Left cardiac atrium (tissue), 4 donors: ENCODE measurements at places on chromosomes 3 and 15. TPM values are rescaled to one million over a fixed set of nuclear protein-coding genes. Genes with fewer than 3 reads are reported as not detected.

- DNase-seq, result peak; percentile 42
These were observed 544 bp upstream of the TIMMDC1 start for GRCh38 chr3:119497820-119498185.

DNA sequence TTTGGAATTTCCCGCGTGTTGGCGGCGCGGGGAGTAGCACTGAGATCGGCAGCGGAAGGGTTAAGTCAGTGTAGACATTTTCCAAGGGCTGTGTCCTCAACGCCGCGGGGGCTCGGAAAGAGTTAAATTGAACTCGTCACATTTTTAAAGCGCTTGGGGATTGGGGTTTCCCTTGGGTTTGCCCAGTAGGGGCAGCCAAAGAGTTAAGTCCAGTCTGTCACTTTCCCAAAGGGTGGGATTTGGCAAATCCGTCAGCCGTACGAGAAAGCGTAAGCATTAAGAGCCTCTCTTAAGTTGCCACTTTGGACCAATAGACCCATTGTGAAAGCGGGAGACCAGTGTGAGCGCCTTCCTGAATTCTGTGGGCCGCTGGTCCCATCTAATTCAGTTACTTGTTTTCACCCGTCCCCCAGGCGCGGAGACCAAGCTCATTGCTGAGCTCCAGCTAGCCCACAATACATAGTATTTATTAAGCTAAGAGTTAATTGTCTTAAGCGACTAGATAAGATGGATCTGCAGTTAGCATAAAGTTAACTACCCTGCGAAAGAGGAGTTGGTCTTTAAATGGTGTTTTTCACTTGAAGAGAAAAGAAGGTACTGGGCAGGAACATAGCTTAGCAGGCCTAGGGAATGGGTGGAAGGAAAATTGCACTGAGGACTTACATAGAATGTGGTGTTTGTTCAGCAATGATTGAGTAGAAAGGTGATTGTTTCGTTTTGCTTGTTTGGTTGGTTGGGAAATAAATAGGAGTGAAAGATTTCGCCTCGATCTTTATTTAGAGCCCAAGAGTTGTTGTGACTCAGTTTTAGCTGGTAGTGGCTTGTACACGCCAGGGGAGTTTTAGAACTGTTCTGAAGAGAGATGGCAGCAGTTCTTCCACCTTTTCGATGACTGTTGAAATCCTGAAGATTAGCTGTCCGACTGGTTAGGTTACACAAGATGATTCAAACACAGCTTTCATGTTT, 932 bp downstream of the ARL8B start:
- peak; percentile 54 for DNase-seq

DNA sequence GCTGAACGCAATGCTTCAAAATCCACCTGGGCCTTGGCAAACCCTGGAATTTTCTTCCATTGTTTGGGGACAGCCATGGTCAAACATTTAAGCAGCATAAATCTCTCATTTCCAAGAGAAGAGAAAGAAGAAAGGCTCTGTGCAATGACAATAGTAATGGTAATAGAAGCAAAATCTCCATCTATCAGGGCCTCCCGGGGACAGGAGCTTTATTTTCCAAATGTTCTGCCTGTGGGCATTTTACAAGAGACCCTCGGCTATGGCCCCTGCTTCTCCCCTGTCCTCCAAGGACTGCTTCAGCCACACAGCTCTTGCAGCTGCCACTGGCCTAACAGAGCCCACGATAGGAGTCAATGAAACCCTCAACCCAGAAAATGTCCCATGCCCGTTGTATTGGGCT, 12.7 kb upstream of the FAM240A start:
- DNase-seq, result no peak

GRCh38 chr3:72473156-72473555, 375.1 kb downstream of the SHQ1 start:
- DNase-seq, result no peak

GRCh38 chr15:41847981-41848380, 9.3 kb downstream of the PLA2G4B start:
- no peak for DNase-seq

- DNase-seq, result peak; percentile 83
These were observed 853 bp downstream of the TEX264 start for GRCh38 chr3:51671734-51672475.

- DNase-seq, result no peak
These were observed 27.0 kb downstream of the NSMCE3 start for GRCh38 chr15:29242456-29243242.

GRCh38 chr15:74318376-74319137, 48.9 kb downstream of the CYP11A1 start:
- DNase-seq, result no peak

DNA sequence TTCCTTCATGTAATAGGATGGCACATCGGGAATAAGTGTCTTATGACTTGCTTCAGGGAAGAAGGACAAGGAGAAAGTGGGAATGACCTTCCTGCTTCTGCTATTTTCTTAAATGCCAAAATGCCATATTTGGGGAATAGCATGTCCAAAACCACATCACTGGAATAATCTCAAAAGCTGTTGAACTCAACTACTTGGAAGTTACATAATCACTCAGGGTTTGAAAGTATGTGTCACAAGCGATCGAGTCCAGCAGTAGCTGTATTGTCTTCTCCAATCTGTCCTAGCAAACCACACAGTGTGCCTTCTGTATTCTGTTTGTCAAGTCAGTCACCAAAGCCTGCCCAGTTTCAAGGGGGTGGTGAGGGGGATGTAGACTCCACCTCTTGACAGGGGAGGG, 58.3 kb upstream of the GADL1 start:
- no peak for DNase-seq

DNA sequence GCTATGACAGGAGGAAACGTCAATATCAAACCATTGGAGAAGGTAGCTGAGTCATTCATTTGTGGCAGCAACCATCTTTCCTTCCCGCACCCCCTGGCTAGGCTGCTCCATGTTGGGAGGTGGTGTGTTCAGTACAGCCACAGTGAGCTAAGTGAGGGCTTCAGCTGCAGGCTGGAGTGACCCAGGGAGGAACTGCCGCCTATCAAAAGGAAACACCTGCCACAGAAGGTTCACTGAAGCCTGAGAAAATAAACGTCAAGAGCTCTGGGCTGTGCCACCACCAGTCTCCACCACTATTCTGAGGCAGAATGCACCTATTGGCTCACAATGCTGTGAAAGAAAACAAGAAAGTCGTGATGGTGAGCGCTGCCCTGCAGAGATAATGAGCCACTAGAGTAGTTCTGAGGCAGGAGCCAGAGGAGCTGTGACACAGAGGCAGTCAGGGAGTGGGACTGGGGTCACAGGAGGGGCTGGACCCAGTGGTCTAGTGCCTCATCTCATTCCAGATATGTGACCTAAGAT, 34.8 kb upstream of the CD47 start:
- DNase-seq, result peak; percentile 22

GRCh38 chr15:77456746-77457145, 36.1 kb downstream of the HMG20A start:
- DNase-seq, result no peak

DNA sequence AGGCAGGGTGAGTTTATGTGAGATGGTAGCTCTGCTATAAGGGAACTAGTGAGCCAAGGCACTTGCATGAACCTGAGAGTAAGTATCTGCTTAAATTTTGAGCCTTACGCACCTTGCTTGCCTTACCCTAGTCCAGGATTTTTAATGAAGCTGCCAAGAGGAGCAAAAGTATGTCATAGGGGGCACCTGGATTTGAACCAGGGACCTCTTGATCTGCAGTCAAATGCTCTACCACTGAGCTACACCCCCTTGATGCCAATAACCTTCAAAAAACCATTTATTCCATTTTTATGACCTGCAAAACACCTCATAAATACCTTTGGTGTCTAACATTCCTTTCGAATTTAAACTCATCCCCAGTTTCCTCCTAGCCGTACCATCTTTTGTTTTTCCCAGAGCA, 88.3 kb upstream of the ACP3 start:
- no peak for DNase-seq

DNA sequence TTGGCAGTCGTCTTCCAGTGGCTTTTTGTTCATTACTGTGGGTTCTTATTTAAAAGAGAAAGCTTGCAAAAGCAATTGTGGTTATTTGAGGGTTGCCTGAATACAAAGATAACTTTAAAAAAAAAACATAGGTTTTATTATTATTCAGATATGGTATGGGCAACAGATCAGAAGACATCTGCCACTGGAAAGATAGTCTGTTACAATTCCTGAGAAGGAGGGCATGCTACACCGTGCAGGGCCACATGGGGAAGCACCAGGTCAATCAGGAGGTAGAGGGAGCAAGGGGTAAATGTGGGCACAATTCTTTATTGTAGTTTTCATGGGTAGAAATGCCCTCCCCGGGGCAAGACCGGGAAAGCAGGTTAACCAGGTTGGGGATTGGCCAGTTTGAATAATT, 46.5 kb downstream of the BBS4 start:
- DNase-seq, result no peak

DNA sequence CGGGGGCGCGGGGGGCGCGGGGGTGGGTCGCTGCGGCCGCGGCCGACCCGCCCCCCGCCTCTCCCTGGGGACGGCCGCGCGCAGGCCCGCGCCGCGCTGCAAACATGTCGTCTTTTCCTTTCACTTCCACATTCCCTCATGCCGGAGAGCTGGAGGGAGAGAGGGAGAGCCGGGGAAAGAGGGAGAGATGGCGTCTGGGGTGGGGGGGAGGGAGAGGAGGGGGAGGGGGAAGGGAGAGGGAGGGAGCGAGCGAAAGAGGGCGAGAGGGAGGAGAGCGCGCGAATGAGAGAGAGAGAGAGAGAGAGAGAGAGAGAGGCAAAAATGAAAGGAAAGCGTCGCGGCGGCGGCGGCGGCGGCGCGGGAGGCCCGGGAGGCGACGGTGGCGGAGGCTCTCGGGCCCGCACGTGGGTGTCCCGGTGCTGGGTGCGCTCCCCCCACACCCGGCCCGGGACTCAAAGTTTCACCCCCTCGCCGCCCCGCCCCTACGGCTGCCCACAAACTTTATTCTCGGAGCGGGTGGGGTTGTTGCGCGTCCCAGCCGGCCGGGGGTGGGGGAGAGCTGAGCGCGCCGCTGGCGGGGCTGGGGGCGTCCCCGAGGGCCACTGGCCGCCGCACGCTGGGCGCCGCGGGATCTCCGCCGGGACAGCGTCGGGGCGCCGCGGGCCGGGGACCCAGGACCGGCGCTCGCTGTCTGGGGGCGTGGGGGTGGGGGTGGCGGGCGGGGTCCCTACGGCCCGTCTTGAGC, 731 bp downstream of the ZNF710 start:
- peak; percentile 64 for DNase-seq

GRCh38 chr3:82133070-82133606, 371.7 kb upstream of the GBE1 start:
- peak; percentile 58 for DNase-seq

DNA sequence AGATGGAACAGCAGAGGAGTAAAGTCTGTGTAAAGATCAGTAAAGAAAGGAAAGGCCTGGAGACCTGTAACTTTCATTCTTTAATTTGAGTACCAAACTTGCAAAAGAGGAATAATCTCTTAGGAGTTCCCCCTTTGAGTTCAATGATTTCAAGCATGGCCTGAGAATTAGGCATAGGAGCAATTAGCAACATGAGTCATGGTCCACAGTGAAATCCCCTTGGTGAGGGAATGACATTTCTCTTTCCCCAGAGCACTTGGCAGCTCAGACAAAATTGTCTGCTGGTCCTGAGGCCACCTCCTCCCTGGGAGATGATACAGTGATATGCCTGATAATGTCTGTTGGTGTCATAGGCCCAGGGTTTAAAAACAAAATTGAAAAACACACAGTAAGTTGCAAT, 81.4 kb upstream of the CRBN start:
- no peak for DNase-seq

DNA sequence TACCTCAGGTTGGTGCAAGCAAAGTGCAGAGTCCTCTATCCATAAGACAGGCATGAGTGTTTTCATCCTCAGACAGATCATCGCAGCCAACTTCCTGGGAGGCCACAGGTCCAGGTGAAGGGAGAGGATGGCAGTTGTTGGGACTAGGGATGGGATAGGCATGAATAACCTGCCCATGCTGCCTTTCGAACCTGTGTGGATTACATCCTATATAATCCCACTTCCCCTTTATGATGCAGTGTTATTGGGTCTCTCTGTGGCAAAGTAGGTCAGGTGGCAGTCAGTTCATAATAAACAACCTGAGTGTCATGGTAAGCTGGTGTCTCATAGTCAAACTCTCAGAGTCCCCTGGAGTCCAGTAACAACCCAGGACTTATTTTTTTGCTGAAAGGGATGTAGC, 40.4 kb downstream of the CCR3 start:
- no peak for DNase-seq

GRCh38 chr15:92161039-92161670, 232.5 kb upstream of the ST8SIA2 start:
- DNase-seq, result no peak

GRCh38 chr3:107264888-107265287, 112.4 kb upstream of the CCDC54 start:
- DNase-seq, result no peak

DNA sequence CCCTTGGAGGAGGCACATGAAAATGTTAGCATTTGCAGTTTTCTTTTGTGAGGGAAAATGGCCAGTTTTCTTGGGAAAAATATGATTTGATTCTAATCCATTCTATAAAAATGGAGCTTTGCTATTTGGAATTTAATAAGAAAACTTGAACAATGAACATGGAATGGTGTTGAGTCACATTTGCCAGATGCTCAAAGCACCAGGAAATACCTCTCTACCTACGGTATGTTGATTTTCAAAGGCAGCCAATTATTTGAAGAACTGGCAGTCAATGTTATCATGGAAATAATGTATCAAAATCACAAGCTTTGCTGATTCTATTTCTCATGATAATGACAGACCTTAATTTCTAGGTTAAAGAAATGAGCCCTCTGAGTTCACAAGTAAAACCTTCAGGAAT, 14.9 kb downstream of the NME9 start:
- DNase-seq, result no peak

DNA sequence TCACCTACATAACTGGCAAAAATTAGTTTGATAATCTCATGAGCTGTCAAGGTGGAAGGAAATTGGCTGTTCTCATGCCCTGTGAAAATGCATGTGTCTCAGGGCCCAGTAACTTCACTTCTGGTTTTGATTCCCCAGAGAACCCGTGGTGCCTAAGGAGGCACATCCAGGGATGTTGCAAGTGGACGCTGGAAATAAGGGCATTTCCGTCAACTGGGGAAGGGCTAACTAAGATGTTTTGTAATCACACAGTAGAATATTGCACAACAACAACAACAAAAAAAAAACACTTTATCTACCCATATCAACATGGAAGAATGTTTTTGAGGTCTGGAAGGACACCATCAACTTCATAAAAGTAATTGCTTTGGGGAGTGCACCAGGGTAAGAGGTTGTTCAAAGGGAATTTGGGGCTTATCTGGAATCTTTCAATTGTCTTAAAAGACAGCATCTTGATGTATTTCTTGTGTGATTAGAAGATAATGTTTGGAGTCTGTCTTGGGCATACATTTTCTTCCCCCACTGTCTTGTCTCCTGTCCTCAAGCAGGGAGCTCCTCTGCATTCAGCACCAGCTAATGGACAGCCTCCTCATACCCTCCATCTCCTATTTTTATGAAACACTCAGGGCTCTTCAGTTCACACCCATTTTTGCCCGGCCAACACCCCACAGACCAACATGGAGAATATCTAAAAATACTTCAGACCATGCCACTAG, 37.2 kb upstream of the PRR20G start:
- no peak for DNase-seq

- DNase-seq, result no peak
These were observed 139.1 kb upstream of the LRIG1 start for GRCh38 chr3:66639809-66640356.

GCSAM gene
- 0.35 TPM for total RNA-seq

TEX55 gene
- not detected for total RNA-seq

GABRG3 gene
- total RNA-seq, result not detected

AADACL2 gene
- total RNA-seq, result not detected

ISG20 gene
- total RNA-seq, result 4.0 TPM

BTLA gene
- total RNA-seq, result 0.24 TPM

PLA2G4B gene
- total RNA-seq, result 7.2 TPM

HCN4 gene
- 7.7 TPM for total RNA-seq

SYNPR gene
- total RNA-seq, result 10.4 TPM

DIS3L gene
- total RNA-seq, result 36.7 TPM
